ENCODE measurements at places on chromosomes 5 and 9. TPM values are rescaled to one million over a fixed set of nuclear protein-coding genes. Genes with fewer than 3 reads are reported as not detected.

Gene HSPB3
- total RNA-seq, result not detected

Gene WNT8A
- total RNA-seq, result under 0.01 TPM

Gene EGFL7
- 566 TPM for total RNA-seq

Gene COL27A1
- total RNA-seq, result 17.8 TPM

Gene ACTL7B
- not detected for total RNA-seq

Gene APBB3
- total RNA-seq, result 7.3 TPM

Gene CCNJL
- total RNA-seq, result 10.1 TPM

Gene ITGA1
- total RNA-seq, result 22.7 TPM

Gene PCDHGB6
- 6.2 TPM for total RNA-seq

Gene DPYSL3
- 64.7 TPM for total RNA-seq

Gene GDA
- total RNA-seq, result not detected

Gene AKNA
- 10.3 TPM for total RNA-seq

Gene EDIL3
- total RNA-seq, result 3.5 TPM

Gene AGXT2
- total RNA-seq, result not detected

Gene KCNV2
- total RNA-seq, result not detected

Gene IL9
- not detected for total RNA-seq

Gene DRD1
- total RNA-seq, result not detected

Gene S100Z
- total RNA-seq, result not detected

Gene HTR4
- 0.10 TPM for total RNA-seq

Gene MCC
- total RNA-seq, result 21.3 TPM

Gene ROPN1L
- 0.96 TPM for total RNA-seq

Gene ADAMTS13
- 0.98 TPM for total RNA-seq

Gene OBP2A
- not detected for total RNA-seq

Gene KIF4B
- total RNA-seq, result 0.33 TPM

Gene ZNF879
- total RNA-seq, result 4.2 TPM

Gene CATSPER3
- under 0.01 TPM for total RNA-seq

Gene SET
- 371 TPM for total RNA-seq

Gene SLC25A48
- not detected for total RNA-seq

Gene CTXN3
- total RNA-seq, result not detected

Gene DMRT1
- total RNA-seq, result 0.19 TPM

Gene CCNB1
- total RNA-seq, result 64.3 TPM

Gene PCDHB11
- 0.65 TPM for total RNA-seq

Gene VLDLR
- total RNA-seq, result 12.4 TPM

Gene UAP1L1
- 21.5 TPM for total RNA-seq

Gene PTGDS
- not detected for total RNA-seq

Gene GABRA1
- total RNA-seq, result not detected

Gene GRM6
- not detected for total RNA-seq

Gene ROR2
- total RNA-seq, result not detected

Gene TAF11L11
- total RNA-seq, result not detected

Gene PCDHB5
- 0.98 TPM for total RNA-seq

Gene NIPBL
- 21.2 TPM for total RNA-seq

Gene ZNF366
- 18.2 TPM for total RNA-seq

Gene FRMD3
- total RNA-seq, result 11.1 TPM

Gene CDH9
- total RNA-seq, result not detected

Gene NUDCD2
- 6.2 TPM for total RNA-seq
